Activated T-helper 9 cell treated with anti-CD3 and anti-CD28 coated beads, Interleukin-2, amount 50 U/mL, for 16 hours (primary cell): ENCODE measurements at places on chromosomes 1 and 21.

DNA sequence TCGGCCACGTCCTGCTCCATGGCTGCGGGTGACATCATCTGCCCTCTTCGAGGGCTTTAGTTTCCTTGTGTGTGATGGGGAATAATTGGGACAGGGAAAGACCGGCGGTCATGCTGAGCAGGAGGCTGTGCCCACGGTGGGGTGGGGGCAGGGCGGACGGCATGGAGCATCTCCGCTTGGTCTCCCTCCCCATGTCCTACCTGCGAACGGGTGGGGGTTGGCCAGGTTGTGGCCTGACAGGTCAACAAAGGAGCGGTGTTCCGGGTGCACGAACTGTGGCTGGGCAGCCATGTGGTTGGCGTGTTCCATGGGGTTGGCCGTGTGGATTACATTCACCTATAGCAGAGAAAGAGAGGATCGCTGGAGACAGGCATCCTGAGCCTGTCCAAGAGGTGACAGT is 80.0 kb downstream of the PIK3CD start:
- DNase-seq: no peak

GRCh38 chr21:24895885-24896734 is 711.2 kb downstream of the MRPL39 start:
- no peak for DNase-seq

DNA sequence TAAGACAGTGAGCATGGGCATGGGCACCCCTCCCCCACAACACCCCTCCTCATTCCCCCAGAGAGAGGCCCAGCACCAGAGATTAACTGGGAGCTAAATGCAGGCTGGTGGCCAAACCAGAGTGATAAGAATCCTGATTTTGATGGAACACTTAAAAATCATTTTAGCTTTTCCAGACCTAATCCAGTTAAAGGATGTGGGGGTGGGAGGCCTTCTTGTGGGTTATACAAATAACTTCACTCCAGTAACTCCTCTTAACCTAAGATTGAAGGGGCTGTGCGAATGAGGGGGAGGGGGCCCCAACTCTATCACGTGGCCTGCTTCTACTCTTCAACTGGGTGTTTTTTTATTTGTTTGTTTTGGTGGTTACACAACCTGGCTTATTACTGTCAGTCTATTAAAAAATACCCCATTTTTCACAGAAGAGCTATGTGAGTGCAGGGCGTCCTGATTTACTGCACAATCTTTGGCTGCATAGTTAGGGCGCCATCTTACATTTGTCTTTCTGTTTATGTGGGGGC is 398.1 kb upstream of the LYPLAL1 start:
- DNase-seq: no peak

- DNase-seq: no peak
These were observed 25.5 kb downstream of the USP1 start for GRCh38 chr1:62462370-62462769.

GRCh38 chr1:198932351-198932991 is 293.6 kb downstream of the PTPRC start:
- no peak for DNase-seq

DNA sequence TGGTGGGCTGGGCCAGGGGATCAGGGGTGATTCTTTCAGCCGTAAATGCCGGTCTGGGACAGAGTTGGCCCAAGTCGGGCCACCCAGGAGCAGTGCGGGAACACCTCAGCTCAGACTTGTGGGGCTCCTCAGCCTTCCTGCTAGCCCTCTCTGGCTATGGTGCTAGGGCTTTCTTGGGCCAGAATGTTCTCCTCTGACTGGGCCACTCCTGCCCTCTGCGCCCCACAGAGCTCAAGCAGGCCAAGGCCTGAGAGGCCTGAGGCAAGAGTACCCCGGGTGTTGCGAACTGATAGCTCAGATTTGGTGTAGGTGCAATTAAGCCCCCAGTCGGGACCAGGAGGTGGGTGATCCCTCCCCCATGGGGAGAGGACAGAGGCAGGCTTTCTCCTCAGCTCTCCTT is 51.8 kb downstream of the LGR6 start:
- no peak for DNase-seq

- no peak for DNase-seq
These were observed 21.6 kb downstream of the CD244 start for GRCh38 chr1:160841079-160841478.

DNA sequence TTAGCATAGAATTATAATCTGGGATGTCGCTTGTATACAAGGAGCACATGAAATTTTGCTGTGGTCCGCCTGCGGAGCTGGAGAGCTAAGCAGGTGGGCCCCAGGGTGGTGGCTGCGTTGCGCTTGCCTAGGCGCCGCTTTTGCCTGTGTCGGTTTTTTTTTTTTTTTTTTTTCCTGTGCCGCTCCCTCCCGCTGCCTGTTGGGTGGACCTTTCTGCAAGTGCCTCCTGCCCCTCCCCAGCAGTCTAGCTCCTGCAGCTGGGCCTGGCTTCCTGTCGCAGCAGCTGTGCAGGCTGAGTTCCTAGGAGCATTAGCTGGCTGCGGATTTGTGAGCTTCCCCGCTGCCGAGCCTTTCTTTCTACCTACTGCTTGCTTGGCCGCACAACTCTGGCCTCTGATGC is 20.6 kb downstream of the PYHIN1 start:
- DNase-seq: no peak

- no peak for DNase-seq
These were observed 38.4 kb upstream of the ZNF281 start for GRCh38 chr1:200448034-200448762.

DNA sequence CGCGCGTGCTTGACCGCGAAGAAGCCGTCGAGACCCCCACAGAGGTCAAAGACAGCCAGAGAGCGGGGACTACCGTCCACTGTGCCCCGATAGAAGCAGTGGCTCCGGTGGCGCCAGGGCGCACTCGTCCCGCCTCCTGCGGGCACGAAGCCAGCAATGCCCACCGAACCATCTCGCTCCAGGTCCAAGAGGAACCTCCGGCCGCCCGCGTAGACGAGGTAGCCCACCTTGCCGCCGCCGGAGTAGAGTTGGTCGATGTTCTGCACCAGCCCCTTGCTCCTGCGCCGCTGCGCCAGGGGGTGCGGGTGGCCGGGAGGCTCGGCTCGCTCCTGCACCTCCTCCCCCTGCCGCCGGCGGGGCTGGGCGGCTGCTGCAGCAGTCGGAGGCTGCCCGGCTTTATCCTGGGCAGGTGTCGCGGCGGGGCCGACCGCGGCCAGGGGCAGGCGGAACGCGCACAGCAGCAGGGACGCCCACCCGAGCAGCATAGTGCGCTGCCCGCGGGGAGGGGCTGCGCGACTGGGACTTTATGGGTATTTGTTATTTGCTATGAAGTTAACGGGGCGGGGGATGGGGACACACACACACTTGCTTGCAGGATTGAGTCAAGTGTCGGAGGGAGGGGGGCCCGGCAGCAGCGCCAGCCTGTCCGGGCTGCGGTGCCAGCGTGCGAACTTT is 844 bp downstream of the ADAMTS5 start:
- DNase-seq: no peak

DNA sequence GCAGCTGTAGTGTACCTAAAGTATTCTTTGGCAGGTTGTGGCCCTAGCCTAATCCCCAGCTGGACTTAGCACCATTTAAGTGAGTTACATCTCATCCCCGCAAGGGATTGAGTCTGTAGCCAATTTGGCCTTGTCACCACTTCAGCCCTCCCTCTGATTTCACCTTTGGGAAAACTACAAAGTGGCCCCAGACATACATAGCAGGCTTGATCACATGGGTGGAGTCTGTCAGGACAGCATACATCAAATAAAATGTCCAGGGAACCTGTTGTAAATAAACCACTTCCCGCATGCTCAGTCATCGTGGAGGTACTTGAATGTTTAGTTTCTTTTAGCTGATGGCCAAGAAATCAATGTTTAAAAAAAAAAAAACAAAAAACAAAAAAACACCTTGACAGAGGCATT is 142.5 kb downstream of the DHRS3 start:
- DNase-seq: no peak

DNA sequence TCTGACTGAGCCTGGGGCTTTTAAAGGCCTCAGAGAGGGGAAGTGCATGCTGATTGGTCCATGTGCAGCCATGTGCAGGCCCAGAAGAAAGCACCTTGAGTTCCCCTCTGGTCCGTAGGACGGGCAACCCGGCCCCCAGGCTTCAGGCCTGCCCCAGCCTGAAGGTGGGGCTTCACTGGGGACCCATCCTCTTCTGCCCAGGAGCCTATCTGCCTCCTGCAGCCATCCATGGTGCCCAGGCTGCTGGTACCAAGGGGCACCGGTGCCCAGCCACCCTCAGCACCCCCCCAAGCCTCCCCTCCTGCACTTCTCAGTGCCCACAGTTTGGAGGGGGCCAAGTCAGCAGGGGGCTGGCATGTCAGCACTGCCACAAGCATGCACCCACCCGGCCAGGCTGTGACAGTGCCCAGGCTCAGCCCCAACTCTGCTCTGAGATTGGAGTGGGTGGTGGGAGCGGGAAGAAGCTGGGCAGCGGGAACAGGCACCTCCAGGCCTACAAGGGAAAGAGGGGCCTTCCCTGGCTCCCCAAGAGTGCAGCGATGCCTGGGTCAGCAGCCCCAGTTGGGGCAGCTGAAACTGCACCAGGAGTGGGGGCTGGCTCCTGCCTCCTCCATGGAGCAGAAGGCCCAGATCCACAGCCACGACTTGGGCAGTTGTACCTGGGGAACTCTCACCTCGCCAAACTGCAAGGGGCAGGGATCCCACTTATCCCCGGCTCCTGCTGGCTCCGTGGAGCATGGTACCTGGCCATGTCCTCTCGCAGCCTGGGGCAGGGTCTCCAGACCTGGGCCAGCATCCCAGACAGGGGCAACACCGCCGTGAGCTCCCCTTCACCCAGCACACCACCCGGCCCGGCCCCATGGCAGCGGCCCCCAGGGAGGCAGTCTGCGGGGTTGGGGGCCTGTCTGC is 11.7 kb downstream of the COL6A2 start:
- no peak for DNase-seq

- no peak for DNase-seq
These were observed 102.7 kb downstream of the HMGB4 start for GRCh38 chr1:33966346-33967141.

DNA sequence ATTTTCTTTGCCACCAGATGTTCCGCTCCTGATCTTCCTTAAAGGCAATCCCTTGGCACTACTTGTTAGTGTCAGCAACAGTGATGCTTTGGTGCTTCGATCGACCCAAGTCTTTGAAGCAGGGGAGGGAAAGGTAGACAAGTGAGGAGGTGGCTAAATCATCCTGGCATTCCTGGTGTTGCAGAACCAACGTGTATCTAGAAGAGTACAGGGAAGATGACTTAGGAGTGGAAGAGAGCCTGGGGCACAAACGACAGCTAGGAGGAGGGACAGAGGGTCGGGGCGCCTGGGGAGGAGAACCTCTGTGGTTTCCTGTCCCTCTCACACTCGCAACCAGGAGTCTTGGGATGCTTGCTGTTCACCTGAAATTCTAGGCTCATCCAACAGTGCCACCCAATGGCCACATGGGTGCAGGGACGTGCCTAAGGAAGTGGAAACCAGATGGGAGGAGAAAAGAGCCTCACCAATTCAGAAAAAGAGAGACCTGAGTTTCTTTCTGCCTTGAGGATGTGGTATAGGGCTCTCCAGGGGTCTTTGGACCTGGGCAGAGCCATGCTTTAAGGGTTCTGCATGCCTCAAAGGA is 9.5 kb upstream of the KCNA2 start:
- DNase-seq: peak; percentile 20

DNA sequence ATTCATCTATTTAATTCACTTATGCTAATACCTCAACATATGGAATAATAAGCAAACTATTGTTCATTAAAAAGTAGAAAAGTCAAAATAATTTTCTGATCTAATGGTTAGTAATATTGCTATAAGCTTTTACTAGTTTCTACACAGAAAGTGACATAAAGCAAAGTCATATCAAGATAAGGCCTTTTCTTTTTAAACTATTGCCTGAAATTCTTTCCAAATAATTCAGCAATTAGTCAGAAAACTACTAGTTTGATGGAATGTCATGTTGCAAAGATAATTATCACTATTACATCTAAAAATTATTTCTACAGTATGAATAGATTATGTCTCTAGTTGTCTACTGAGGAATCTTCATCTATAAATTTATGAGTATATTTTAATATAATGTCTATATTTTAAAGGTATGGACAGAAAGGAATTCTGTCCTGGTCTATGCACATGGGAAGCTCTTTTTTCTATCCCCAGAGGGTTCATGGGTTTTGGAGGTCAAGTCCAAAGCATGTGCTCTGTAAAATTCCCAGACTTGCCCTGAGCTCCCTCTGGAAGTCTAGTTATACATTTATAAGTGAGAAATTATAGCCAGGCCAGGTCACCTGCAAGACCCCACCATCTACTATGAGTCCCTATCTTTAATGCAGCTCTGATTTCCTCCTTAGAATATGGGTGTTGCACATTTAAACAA is 84.6 kb upstream of the DPYD start:
- DNase-seq: no peak

DNA sequence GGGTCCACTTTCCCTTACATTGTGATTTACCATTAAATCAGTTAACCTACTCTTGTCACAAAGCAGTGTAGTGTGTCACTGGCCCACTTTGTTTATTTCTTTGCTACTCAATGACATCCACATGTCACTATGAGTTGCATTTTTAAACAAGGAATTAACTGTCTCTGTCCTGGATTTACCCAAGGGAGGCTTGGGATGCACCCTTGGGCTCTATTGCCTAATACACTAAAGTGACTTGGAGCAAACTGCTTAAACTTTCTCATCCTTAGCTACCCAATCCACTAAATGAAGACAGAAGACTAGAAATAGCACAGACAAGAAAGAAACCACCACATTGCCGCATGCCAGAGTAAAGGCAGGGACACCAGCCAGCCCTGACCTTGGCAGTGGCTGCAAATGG is 136.2 kb upstream of the TIAM1 start:
- DNase-seq: no peak

DNA sequence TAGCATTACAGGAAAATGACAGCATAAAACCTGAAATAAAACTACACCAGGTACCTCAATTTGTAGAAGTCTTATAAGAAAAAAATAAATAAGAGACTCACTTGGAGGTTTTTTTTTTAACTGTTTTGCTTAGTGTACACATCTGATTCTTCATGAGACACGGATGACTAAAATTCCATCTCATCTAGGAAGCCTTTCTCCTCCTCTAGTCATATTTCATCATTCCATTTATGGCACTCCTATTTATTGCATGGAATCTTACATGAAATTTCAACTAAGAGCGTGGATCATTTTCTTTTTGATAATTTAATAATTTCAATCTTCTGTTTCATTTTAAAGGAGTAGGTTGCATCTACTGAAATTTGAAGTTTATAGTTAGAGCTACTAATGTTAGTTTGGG is 1.6 kb upstream of the PTGS2 start:
- DNase-seq: no peak

- no peak for DNase-seq
These were observed 83.7 kb upstream of the GNG12 start for GRCh38 chr1:67917006-67917405.
